Liver (tissue), 10 donors: ENCODE measurements at places on chromosomes 5 and 9. TPM values are rescaled to one million over a fixed set of nuclear protein-coding genes. Genes with fewer than 3 reads are reported as not detected.

TMC1 gene
- not detected for total RNA-seq

- no peak for DNase-seq
- H3K27ac ChIP-seq, result no peak overlapping the region
- no peaks in the 10 kb centered on the region for H3K27me3 ChIP-seq
- no peaks in the 10 kb centered on the region for H3K4me1 ChIP-seq
These were observed 575.7 kb upstream of the ACO1 start for GRCh38 chr9:31808766-31809165.

GRCh38 chr5:172505403-172505759, 51.1 kb upstream of the SH3PXD2B start:
- DNase-seq, result peak; percentile 13
- H3K4me1 ChIP-seq, result no peaks in the 10 kb centered on the region
- H3K27ac ChIP-seq, result no peak overlapping the region
- no peaks in the 10 kb centered on the region for H3K36me3 ChIP-seq
- H3K4me3 ChIP-seq, result no peak overlapping the region
- H3K27me3 ChIP-seq, result no peaks in the 10 kb centered on the region

OSMR gene
- total RNA-seq, result 34.5 TPM

- H3K27ac ChIP-seq, result no peak overlapping the region
- no peaks in the 10 kb centered on the region for H3K27me3 ChIP-seq
- H3K4me1 ChIP-seq, result no peaks in the 10 kb centered on the region
- no peak for DNase-seq
- no peak overlapping the region for H3K4me3 ChIP-seq
- H3K36me3 ChIP-seq, result no peaks in the 10 kb centered on the region
These were observed 386.8 kb downstream of the TRIM36 start for GRCh38 chr5:114782869-114783268.

- no peaks in the 10 kb centered on the region for H3K27me3 ChIP-seq
- H3K36me3 ChIP-seq, result no peaks in the 10 kb centered on the region
- no peak overlapping the region for H3K27ac ChIP-seq
- H3K4me3 ChIP-seq, result no peak overlapping the region
- no peak for DNase-seq
These were observed 38.5 kb upstream of the STX17 start for GRCh38 chr9:99867968-99868367.
